NCI-H1092 (cell line): ENCODE measurements at places on chromosomes 6 and 20.

- DNase-seq = no peak
Observed at GRCh38 chr6:28410767-28411166, 11.2 kb upstream of the ZSCAN12 start.

DNA sequence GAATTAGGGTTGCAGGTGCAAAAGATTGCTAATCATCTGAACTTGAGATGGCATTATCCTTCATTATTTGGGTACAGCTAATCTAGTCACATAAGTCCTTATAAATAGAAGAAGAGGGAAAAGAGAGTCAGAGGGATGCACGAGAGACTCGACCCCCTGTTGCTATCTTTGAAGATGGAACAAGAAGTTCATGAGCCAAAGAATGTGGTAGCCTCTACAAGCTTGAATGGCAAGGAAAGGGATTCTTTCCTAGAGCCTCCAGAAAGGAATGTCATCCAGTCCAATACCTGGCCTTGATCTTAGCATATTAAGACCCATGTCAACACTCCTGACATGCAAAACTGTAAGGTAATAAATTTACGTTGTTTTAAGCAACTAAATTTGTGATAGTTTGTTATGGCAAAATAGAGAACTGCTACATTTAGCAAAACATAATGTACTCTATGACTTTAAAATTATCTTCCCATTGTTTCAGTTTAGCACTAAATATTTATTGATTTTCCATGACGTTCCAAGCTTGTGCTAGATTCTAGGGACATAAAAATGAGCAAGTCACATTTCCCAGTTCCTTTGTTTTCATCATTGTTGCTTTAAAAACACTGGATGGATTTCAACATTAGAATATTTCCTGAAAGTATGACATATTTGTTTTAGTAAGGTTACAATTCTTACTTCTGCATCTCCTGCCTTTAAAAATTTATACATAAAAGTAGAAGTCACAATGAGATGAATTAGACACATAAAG, 12.7 kb downstream of the MANEA start:
- no peak for DNase-seq

GRCh38 chr20:1467082-1467354, 369 bp upstream of the NSFL1C start:
- no peak for DNase-seq

GRCh38 chr6:34051331-34051919, 94.5 kb downstream of the GRM4 start:
- DNase-seq = no peak

DNA sequence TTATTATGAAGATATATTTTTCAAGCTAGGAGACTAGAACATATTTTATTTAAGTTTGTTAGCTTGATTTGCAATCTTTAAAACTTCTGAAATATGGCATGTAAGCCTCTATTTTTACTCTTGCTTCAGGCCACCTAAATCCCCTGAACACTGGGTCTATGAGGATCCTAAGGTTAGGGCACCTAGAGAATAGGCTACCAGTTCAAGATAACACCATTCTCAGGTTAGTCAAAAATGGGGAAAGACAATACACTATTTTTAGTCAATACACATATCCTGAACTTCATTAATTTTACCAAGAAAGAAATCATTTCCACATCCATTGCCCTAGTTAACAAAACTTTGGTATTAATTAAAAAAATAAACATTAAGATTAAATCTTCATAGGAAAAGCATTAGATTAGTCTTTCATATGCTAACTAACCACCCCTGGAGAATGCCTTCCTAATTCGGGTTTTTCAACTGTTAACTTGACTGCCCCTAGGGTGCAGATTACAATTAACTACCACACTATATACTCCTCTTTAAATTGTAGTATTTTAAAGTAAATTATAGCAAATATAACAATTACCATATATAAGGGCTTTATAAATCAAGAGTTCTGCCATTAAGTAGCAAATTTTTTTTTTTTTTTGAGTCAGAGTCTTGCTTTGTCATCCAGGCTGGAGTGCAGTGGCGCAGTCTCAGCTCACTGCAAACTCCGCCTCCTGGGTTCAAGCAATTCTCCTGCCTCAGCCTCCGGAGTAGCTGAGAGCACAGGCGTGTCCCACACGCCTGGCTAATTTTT, 6.7 kb upstream of the HSF2 start:
- no peak for DNase-seq

GRCh38 chr6:136039185-136039584, 187.7 kb downstream of the PDE7B start:
- no peak for DNase-seq

GRCh38 chr6:110488606-110489190, 12.3 kb upstream of the SLC22A16 start:
- no peak for DNase-seq

- DNase-seq = no peak
Observed at GRCh38 chr6:137743493-137743892, 123.6 kb upstream of the TNFAIP3 start.

- DNase-seq = no peak
Observed at GRCh38 chr6:96742702-96743101, 94.6 kb downstream of the GPR63 start.

DNA sequence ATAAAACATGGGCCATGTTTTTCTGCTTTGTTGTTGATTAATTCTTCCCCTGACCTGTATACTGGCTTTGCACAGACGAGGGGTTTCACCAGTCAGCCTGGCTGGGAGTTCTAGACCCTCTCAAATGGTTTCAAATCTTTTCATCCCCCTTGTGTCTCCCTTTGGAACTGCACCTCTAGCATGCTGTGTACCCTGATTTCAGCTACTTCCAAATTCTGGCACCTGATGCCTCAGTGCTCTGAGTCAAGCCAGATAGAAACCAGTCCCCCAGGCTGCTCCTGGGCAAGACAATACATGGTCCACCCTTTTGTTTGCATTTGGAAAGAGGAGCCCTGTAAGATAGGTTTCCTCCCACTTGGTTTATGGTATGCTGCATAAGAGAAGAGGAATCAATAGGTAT, 290.2 kb downstream of the BTBD3 start:
- DNase-seq = no peak

DNA sequence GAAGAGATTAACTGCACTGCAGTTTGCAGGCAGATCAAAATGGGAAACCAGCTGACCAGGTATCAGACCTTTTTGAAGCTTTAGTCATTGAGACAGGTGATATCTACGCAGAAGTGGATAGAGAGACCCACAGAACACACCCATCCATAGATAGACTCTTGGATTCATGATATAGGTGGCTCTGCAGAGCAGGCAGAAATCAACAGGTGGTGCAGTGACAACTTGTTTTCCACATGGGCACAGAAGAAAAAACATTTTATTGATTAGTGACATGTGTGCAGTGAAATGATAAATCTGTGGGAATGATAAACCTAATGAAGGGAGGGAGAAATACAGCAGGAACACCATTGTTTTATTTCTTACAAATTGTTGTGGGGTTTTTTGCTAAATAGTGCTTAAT, 45.2 kb downstream of the NUDT3 start:
- DNase-seq = no peak

- DNase-seq = no peak
Observed at GRCh38 chr20:32249030-32249738, 28.3 kb upstream of the KIF3B start.

GRCh38 chr20:36086767-36087166, 67.8 kb upstream of the EPB41L1 start:
- no peak for DNase-seq

DNA sequence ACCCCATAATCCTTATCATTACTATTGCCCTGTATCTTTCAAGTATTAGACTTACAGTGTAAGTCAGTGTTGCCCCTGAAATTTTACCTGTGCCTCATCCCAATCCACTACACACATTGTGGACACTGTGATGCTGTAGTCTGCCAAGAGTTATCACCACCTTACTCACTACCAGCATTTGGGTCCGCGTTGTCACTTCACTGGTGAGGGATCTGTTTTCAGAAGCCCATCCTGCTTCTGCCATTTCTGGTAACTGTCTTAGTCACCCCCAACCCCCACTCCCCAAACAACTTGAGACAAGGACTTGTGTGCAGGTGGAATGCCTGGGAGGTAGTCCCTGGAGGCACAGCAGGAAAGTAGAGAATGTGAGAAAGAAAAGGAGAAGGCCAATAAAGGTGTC, 6.0 kb upstream of the RAB44 start:
- DNase-seq = no peak

- DNase-seq = no peak
Observed at GRCh38 chr6:158290659-158291058, 21.6 kb upstream of the TULP4 start.

GRCh38 chr6:95819939-95820338, 195.8 kb upstream of the FUT9 start:
- no peak for DNase-seq

- DNase-seq = no peak
Observed at GRCh38 chr6:5730585-5731263, 276.0 kb downstream of the NRN1 start.

GRCh38 chr6:1527073-1527457, 82.7 kb upstream of the FOXC1 start:
- no peak for DNase-seq

GRCh38 chr20:59160389-59161115, 3.1 kb upstream of the ZNF831 start:
- no peak for DNase-seq

DNA sequence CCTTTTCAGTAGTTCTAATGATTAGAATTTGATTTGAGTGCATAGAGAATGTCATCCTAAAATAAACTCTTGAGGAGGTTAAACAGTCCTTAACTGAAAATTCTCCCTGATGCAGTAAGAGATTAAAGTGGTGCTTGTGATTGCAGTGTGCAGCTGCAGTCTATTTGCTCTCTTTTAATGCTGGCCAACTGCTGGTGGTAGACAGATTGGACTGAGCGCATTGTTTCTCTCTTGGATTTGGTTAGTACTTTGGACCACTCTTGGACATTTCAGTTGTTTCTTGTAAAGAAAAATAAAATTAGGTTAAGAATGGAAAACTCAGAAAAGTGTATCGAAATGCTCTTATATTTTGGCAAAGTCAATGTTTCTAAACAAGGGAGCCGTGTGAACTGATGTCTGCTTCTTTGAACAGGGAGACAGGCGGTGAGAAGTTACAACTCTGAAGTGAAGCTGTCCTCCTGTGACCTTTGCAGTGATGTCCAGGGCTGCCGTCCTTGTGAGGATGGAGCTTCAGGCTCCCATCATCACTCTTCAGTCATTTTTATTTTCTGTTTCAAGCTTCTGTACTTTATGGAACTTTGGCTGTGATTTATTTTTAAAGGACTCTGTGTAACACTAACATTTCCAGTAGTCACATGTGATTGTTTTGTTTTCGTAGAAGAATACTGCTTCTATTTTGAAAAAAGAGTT, 127.2 kb downstream of the CD109 start:
- peak; percentile 74 for DNase-seq

- DNase-seq = no peak
Observed at GRCh38 chr6:3449321-3449720, 7.5 kb downstream of the SLC22A23 start.

DNA sequence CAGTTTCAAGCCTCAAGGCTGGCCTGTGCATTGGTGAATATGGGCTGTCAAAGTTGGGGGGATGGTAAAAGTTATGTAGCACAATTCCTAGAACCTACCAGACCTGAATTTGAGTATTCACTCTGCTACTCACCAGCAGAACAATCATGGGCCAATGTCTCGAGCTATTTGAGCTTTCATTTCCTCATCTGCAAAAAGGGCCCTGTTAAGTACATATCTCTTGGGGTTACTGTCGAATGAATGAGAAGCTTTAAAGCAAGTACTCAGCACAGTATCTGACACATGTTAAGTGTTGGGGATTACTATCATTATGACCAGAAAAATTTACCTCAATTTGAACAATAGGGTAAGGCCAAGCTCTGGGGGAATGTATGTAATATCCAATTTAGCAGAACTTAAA, 13.5 kb upstream of the ENPP4 start:
- DNase-seq = no peak

DNA sequence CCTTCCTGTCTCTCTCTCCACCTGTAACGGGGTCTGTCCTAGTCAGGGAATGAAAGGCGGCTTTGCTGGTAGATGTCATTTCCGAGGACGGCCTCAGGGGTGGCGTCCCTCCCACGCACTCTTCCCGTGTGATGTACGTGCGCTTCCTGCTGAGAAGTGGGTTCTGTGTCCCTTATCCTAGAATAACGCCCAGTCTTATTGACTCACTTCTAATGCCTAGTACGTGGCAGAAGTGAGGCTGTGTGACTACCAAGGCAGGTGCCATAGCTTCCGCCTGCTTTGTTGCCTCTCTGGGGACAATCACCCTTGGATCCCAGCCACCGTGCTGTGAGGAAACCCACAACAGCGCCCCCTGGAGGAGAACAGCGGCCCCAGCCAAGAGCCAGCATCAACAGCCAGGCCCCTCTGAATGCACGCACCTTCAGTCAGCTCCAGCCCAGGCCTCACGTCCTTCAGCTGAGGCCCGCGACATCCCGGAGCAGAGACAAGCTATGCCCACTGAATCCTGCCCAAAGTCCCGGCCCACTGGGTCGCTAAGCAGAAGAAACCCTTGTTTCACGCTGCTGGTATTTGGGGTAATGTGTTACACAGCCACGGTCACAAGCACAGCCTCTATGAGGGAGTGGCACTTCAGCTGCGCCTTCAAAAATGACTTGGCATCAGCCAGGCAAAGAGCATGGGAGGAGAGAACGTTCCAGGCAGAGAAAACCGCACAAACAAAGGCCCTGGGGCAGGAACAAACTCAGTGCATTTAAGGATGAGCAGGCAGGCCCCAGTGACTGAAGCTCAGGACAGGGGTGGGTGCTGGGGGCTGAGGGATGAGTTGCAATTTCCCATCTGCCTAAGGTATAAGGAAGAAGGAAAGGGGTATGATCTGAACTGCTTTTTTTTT, 224.2 kb downstream of the NFATC2 start:
- DNase-seq = peak; percentile 20

GRCh38 chr6:81612136-81612535, 140.3 kb downstream of the TENT5A start:
- no peak for DNase-seq

DNA sequence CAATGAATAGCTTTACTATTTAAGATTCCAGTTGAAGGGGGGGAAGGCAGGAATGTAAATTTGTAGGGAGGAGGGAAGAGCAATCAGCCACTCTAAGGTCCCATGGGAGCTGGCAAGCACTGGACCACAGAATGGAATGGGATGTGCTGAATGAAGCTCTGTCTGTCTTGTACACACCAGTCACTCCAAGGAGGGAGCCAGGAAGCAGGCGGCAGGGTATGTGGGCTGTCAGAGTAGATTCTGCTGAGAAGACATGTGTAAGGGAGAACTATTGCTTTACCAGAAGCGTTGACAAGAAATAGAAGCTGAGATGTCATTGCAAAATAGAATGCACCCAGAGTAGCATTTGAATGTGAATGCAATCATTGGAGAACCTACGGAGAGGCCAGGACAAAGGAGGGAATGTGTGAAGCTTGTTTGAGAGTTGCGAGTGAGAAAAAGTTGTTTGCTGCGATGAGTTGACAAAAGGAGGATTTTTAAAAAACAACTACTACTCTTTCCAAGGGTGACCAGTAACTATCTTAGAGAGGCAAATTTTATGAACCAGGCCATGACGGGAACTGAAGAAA, 25.2 kb upstream of the PDE7B start:
- no peak for DNase-seq
